ENCODE measurements at places on chromosomes 16 and 17.
A peak's percentile ranks its signal among the peaks of the same experiment; 100 is the strongest.

- DNase-seq, result no peak
These were observed 7.9 kb upstream of the ZNF778 start for GRCh38 chr16:89209522-89210044.

DNA sequence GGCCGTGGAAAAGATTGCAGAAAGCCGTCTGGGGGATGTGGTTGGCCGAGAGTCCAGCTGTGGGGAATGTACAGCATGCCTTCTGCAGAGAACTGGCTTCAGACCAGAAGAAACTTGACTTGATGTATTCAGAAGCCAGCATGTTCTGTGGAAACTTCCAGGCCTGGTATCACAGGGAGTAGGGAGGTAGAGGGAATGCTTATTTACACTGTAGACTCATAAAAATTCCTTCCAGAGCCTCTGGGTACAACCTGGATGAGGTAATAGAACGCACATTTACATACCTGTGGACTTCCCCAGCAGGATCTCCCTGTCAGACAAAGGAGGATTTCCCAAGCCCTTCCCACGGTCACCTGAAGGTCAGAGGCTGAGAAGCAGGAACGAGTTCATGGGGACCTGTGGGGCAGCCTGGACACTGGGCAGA, 11.8 kb upstream of the GAS7 start:
- no peak for DNase-seq

DNA sequence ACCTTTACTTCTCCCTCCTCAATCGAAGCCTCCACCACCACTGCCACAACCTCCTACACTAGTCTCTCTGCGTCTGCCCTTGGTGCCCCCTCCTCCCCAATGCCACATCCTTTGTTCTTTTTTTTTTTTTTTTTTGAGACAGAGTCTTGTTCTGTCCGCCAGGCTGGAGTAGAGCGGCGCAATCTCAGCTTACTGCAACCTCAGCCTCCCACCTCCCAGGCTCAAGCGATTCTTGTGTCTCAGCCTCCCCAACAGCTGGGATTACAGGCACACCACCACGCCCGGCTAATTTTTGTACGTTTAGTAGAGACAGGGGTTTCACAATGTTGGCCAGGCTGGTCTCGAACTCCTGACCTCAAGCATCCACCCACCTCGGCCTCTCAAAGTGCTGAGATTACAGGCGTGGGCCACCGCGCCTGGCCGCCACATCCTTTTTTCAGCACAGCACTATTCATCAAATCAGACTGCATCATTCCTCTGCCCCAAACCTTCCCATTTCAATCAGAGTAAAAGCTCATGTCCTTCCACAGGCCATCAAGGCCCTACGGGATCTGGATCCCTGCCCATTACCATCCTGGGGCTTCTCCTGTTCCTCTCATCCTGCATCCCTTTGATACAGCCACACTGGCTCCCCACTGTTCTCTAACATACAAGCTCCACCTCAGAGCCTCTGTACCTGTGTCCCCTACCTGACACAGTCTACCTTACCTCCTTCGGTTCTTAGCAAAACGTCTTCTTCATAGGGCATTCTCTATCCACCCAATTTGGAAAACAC, 2.0 kb downstream of the KLHL11 start:
- DNase-seq, result peak; percentile 17

DNA sequence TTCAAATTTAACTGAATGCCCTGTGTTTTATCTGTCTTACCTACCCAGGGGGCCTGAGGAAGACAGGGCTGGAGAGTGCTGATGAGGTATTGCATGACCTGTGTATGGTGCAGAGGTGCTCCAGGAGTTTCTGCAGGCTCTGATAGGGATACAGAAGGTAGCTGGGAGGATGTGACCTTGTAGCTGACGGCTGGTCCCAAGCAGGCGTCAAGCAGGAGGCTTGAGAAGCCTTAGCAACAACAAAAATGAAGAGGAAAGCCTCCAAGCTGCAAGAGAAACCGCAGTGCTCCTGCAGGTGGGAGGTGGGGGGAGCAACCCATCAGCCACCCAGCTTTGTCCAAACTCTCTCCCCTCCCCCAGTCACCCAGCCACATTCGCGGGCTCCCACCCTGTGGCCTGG, 40.4 kb downstream of the LAT start:
- DNase-seq, result no peak

DNA sequence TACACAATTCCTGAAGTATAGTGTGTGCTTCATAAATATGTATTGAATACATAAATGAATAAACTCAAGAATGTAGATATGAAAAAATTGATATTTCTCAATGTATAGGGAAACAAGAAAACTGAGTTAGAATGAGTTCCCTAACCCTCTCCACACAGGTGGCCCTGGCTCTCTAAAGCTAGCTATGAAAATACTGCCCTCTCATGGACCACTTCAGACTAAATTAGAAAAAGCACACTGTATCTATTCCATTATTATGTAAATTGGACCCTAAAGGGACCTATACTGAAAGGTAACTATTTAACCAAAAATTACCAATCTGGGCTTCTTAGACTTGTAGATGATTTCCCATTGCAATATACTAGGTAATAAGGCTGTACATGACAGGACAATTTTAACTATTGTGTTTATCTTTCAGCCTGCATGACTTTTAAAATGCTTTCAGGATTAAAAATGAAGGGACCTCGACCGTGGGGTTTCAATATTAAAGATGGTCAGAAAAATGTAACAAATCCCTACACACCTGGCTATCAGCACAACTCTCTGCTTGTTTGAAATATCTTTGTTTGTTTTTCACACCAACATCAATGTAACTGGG, 672.5 kb upstream of the KIF2B start:
- DNase-seq, result no peak

DNA sequence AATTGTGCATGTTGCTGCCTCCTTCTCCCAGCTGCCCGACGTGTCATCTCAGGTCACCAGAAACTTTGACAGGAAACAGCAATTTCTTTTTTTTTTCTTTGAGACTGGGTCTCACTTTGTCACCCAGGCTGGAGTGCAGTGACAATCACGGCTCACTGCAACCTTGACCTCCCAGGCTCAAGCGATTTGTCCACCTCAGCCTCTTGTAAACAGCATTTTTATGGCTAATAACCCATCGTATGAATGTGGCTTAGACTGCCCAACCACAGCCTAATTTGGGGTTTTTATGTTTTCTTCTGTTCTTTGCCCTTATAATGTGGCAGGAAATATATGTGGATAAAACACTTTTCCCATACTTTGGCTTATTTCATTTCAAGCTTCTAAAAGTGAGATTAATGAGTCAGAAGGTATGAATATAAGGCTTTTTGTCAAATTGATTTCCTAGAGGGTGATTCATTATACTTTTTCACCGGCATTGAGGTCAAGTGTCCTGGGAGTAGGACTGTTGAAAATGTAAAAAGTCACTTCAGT, 31.0 kb upstream of the SLC5A10 start:
- no peak for DNase-seq

GRCh38 chr16:31472709-31473203, 804 bp downstream of the TGFB1I1 start:
- peak; percentile 52 for DNase-seq

GRCh38 chr16:83923581-83924365, 24.9 kb downstream of the MLYCD start:
- DNase-seq, result no peak

DNA sequence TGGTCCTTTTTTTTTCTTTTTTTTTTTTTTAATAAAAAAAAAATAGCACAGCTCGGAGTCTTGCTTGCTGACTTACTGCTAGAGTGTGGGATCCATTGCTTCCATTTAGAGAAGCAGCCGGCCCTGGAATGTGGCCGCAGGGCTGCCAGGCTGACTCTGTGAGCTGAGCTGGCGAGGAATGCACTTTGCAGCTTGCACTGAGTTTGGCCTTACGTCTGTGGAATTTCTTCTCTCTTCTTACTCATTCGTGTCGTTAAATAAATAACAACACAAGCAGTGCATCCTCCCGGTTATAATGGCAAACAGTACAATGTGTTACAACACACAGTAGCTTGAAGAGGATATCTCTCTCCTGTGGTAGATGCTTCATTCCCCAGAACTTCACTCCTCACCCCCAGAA, 69.2 kb downstream of the PRKCB start:
- DNase-seq, result no peak

GRCh38 chr16:54446639-54447038, 160.1 kb upstream of the IRX3 start:
- DNase-seq, result no peak

DNA sequence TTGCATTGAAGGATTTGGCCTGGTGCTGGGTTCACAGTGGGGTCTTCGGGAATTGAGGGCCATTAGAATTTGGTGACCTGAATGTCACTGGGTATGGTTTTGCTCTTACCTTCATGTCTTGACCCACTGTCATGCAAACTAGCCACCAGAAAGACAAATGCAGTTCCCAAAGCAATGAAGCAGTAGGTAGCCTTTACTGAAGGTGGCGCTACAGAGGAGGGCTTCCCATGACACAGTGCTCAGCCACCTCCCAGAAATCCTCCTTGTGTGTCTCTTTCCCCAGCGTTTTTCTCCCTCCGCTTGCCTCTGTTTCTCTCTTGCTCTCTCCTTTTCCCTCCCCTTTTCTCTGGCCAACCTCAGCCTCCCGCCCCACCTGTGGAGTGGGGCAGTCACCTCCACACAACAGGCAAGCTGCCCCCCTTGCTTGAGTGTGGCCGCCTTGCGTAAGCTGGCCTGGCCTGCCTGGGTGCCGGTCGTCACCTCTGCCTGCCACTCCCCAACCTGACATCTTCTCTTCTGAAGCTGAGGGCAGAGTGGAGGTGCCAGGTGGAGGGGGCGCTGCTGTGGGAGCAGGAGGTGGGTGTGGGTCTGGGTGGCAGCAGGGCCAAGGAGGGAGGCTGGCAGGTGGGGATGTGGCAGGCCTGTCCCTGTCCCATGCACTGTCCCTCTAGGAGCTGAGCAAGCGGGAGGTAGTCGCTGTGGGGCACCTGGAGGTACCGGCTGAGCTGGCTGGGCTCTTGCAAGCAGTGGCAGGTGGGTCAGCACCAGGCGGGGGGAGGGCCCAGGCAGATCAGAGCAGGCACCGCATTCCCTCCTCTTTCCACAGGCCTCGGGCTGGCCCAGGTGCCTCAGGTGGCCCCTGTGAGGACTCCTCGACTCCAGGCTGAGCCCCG, 34.7 kb downstream of the MYO15A start:
- no peak for DNase-seq

All from CD4-positive, alpha-beta T cell treated with Interleukin-4 for 1 hour (primary cell).